Memory B cell (primary cell): ENCODE measurements at places on chromosomes 2 and 18.

DNA sequence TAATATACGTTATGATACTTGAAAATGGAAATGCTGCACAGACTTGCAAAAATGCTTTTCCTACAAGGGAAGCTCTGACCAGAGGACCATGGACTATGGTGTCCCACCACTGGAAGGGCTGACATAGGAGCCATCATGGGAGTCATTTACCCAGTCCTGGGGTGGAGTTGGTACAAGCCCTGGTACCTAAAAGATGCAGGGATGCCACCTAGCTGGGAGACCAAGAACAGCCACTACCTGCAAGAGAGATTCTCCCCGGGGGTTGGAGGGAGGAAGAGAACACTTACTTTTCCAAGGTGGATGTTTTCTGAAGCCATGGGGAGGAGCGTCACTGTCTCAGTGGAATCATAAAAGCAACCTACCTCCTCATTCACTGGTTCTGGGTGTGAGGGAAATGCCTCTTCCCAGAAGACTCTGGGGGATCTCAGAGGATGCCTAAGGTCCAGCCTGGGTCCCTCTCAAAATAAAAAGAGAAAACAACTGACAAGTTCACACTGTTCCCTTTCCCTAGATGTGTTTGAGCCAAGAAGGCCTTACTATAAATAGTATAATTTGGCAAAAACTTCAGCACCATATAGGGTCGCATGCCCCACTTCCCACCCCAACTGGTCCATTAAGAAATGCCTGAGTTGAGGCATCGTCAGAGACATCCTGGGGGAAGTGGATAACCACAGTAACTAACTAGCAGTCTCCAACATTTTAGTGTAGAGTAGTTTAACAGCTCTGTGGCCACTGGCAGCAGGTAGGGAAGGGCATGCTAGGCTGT is 39.9 kb downstream of the REEP1 start:
- H3K36me3 ChIP-seq = no peaks in the 10 kb centered on the region
- H3K4me3 ChIP-seq = no peak overlapping the region
- DNase-seq = no peak
- H3K4me1 ChIP-seq = no peaks in the 10 kb centered on the region
- H3K27me3 ChIP-seq = peaks cover 11% of the 10 kb centered on the region
- H3K27ac ChIP-seq = no peak overlapping the region

GRCh38 chr2:61493523-61493942 is 22.6 kb upstream of the USP34 start:
- DNase-seq = no peak
- no peak overlapping the region for H3K4me3 ChIP-seq
- H3K27ac ChIP-seq = peak overlapping the region; percentile 79
- H3K4me1 ChIP-seq = peaks cover 9% of the 10 kb centered on the region

GRCh38 chr18:53219853-53220252 is 879.9 kb downstream of the DCC start:
- H3K4me3 ChIP-seq = no peak overlapping the region
- DNase-seq = no peak
- no peaks in the 10 kb centered on the region for H3K36me3 ChIP-seq
- H3K27ac ChIP-seq = no peak overlapping the region

GRCh38 chr2:52821631-52822030 is 946.0 kb upstream of the CHAC2 start:
- H3K4me3 ChIP-seq = no peak overlapping the region
- H3K36me3 ChIP-seq = no peaks in the 10 kb centered on the region
- no peaks in the 10 kb centered on the region for H3K4me1 ChIP-seq
- DNase-seq = no peak
- H3K27me3 ChIP-seq = no peaks in the 10 kb centered on the region

DNA sequence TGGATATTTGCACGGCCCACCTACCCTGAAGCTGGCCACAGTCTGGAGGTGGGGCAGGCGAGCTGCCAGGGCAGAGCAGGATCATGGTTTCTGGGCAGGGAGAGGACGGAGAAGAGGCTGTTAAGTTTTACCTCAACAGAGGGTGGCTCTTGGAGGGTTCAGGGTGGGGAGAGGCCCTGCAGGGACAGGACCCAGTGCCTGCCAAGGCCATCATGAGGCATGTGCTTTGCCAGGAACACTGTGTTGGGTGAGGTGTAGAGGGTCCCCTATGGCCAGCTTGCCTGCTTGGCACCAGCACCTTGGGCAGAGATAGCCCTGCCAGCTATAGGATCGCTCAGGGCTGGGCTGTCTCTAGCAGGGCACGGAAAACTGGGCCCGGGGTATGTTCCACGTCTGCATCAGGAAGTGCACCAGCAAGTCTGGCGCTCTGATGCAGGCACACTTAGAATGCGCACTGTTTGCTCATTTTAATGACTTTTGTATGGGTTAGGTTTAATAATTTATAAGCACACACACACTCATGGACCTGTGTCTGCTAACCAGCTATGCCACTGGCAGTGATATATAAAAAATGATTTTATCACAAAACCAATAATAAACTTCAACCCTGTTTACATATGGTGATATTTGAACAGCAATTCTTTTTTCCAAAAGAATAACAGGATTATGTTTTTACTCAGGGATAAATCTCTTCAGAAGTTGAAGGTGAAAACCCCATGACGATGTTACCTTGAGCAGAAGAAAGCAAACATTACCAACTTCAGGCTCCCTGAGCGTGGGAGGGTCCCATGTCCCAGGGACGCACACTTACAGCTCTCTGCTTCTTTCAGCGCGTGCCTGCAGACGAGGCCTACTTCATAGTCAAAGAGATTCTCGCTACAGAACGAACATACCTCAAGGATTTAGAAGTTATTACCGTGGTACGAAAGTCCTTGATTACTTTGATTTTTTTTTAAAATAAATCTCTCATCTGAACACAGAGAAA is 46.4 kb downstream of the STK25 start:
- H3K27ac ChIP-seq = no peak overlapping the region
- H3K4me3 ChIP-seq = no peak overlapping the region
- no peaks in the 10 kb centered on the region for H3K27me3 ChIP-seq
- H3K4me1 ChIP-seq = no peaks in the 10 kb centered on the region
- DNase-seq = no peak
- H3K36me3 ChIP-seq = peaks cover 3% of the 10 kb centered on the region

DNA sequence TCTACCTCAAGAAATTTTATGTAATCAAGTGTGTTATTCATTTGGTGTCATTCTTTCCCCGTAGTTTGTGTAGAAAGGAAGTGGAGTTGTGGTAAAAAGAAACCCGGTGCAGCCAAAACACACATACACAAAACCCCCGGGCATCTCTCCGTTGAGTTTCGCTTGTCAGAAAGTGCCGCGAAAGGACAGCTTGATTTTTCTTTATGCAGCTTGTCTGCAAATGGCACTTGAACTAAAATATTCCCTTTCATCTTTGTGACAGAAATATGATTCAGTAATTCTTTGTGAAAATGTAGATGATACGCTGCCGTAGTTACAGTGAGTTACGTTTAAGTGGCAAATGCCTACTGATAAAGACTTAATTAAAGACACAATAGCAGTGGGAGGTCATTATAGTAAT is 268.8 kb upstream of the SPRED2 start:
- peaks cover 14% of the 10 kb centered on the region for H3K27me3 ChIP-seq
- H3K36me3 ChIP-seq = no peaks in the 10 kb centered on the region
- H3K27ac ChIP-seq = no peak overlapping the region
- no peak overlapping the region for H3K4me3 ChIP-seq

DNA sequence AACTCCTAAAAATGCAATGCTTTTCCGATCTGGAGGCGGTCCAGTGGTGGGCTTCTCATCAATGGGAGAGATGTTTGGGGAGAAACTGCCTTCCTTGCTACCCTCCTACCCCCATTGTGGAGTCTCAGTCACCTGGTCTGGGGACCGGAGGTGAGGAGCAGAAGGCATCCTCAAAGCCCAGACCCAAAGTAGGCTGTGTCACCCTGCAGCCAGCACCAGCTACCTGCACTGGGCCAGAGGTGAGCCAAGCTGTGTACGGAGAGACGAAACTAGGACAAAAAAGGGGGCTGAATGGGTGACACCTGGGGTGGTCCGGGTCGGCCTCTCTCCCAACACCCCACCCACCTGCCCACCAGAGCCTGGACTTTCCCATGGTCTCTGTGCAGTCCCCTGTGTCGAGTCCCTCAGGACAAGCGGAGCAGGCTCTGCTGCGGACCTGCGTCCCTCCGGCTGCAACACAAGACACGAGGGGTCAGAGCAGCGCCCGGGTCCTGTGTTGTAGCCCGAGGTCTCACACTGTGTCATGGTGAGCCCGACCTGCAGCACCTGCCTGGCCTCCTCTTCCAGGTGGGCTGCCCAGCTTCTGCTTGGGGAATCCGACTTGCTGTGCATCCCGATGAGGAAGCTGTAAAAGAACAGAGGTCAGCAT is 68.0 kb upstream of the RMP24 start:
- H3K4me3 ChIP-seq = no peak overlapping the region
- no peak overlapping the region for H3K27ac ChIP-seq

GRCh38 chr2:80856227-80856626 is 551.7 kb upstream of the LRRTM1 start:
- H3K4me1 ChIP-seq = no peaks in the 10 kb centered on the region
- no peak overlapping the region for H3K4me3 ChIP-seq
- no peaks in the 10 kb centered on the region for H3K27me3 ChIP-seq
- no peak overlapping the region for H3K27ac ChIP-seq
- DNase-seq = no peak

DNA sequence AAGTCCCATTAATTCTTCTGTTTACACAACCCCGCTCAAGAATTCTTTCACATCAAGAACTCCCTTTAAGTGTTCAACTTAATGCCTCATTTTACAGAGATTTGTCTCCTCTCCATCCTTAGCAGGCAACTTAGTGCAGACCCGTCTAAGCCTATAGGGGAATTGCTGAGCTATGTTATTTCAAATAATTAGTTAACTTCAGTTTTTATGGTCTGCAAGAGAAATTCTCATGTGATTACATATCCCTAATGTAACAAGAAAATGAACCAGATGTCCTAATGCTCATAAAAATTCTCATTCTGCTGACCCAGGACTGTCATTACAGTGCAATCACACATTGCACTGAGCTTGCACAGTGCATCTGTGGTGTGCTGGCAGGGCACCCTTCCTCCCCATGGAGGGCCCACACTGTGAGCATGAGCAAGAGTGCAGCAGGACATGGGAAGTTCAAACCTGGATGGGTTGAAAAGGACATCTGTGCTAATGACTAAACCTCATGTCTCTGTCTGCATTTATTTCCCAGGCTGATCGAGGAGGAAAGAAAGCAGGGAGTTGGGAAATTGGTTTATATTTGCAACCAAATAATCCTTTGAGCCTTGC is 97.1 kb downstream of the COL5A2 start:
- no peak overlapping the region for H3K4me3 ChIP-seq
- no peaks in the 10 kb centered on the region for H3K36me3 ChIP-seq
- H3K27ac ChIP-seq = no peak overlapping the region
- H3K4me1 ChIP-seq = no peaks in the 10 kb centered on the region

- no peak overlapping the region for H3K4me3 ChIP-seq
- H3K36me3 ChIP-seq = no peaks in the 10 kb centered on the region
- DNase-seq = no peak
- H3K4me1 ChIP-seq = no peaks in the 10 kb centered on the region
- H3K27ac ChIP-seq = no peak overlapping the region
Measured at GRCh38 chr2:160952464-160953254, 207.6 kb upstream of the TANK start.

DNA sequence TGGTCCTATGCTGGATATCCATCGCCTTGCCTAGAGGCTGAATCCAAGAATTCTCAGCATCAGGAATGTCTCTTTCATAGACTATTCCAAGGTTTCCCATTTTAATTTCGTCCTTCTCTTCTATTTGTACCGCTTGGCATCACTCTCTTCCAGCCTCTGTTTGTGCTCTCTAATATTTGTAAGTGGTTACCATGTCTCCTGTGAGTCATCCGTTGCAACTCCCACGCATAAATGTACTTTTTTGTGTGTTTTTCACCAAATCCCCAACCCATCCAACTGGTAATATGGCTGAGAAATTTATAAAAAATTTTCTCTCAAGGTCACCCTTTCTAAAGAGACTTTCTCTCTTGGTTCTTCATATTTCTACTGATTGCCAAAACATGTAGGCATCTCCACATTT is 21.8 kb downstream of the COLEC12 start:
- no peaks in the 10 kb centered on the region for H3K36me3 ChIP-seq
- no peak overlapping the region for H3K27ac ChIP-seq
- H3K4me1 ChIP-seq = no peaks in the 10 kb centered on the region
- DNase-seq = no peak
- H3K4me3 ChIP-seq = no peak overlapping the region
- peaks cover 4% of the 10 kb centered on the region for H3K27me3 ChIP-seq

DNA sequence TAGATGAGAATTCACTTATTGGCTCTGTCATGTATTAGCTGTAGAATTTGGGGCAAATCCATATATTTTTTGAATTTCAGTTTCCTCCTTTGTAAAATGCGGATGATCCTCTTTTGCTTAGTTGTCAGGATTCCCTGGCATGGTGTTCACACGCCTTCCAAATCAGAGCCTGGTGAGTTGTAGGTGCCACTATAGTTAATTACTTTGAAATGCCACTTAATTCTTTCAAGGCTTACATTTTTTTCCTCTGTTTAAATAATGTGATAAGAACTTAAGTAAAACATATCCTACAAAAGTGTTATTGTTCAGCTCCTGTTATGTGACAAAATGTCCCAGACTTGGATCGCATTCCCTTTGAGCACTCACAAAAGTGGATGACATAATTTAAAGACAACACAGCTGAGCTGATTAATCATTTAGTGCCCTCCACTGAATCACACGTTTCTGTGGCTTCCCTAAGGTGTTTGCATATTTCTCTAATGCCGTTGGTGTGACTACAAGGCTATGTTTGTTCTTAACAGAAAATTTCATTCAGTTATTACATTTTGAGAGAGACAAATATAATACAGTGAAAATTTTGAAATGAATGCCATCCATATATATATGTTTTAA is 471.2 kb upstream of the CHST9 start:
- no peak overlapping the region for H3K4me3 ChIP-seq
- H3K27me3 ChIP-seq = no peaks in the 10 kb centered on the region
- no peaks in the 10 kb centered on the region for H3K4me1 ChIP-seq
- no peak overlapping the region for H3K27ac ChIP-seq
- DNase-seq = no peak
- no peaks in the 10 kb centered on the region for H3K36me3 ChIP-seq

GRCh38 chr2:68431316-68431972 is 35.6 kb downstream of the FBXO48 start:
- H3K27ac ChIP-seq = no peak overlapping the region
- H3K27me3 ChIP-seq = no peaks in the 10 kb centered on the region
- H3K4me1 ChIP-seq = peaks cover 29% of the 10 kb centered on the region
- no peaks in the 10 kb centered on the region for H3K36me3 ChIP-seq
- no peak overlapping the region for H3K4me3 ChIP-seq
- DNase-seq = no peak

DNA sequence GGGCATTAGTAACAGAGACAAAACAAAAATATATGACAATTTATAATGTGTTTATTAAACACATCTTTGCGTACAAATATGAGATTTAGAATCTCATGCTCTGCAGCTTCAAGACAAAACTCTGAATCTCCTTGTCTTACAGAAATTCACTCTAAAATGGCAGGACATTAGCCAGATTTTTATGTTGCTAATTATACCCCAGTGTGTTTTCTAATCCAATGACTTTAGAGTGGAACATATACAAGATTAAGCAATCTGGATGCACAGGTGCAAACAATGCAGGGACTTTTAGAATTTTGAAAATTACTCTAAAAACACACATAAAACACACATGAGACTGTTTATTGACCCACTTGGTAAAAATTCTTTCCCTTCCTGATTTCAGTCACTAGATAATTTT is 85.9 kb downstream of the CALCRL start:
- H3K27ac ChIP-seq = no peak overlapping the region
- no peaks in the 10 kb centered on the region for H3K27me3 ChIP-seq
- H3K4me1 ChIP-seq = no peaks in the 10 kb centered on the region
- DNase-seq = no peak
- no peak overlapping the region for H3K4me3 ChIP-seq
- no peaks in the 10 kb centered on the region for H3K36me3 ChIP-seq
